Skin of body (tissue), 3 donors: ENCODE measurements at places on chromosomes 3 and 15. TPM values are rescaled to one million over a fixed set of nuclear protein-coding genes. Genes with fewer than 3 reads are reported as not detected.

DNA sequence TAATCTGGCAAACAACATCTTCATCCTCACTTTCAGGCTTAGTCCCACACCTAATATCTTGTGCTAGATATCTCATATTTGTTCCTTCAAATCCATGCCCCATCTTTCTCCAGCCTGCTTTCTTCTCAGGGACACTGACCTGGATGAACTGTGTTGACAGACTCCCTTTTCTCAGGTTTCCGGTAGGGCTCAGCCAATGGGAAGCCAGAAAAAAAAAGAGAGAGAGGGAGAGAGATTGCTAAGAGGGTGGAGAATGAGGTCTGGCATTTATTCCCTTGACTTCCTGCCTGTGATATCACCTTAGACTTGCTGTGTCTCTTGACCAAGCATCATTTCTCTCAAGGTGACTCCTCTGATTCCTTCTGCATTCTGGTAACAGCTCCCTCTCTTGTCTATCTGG lies 145.6 kb upstream of the ABI3BP start:
- no peak for DNase-seq

- peak; percentile 26 for DNase-seq
Observed at GRCh38 chr3:45553469-45553974, 41.0 kb upstream of the LIMD1 start.

DNA sequence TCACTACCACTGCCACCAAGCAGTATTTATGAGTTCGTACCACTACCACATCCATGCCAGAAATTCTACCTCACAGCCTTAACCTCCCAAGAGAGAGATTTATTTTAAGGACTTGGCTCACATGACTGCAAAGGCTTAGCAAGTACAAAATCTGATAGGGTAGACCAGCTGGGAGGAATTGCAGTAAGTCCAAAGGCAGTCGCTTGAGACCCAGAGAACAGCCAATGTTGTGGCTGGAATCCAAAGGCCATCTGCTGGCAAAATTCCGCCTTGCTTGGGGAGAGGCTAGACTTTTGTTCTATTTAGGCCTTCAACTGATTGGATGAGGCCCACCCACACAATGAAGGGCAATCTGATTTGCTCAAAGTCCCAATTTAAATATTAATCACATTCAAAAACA lies 101.4 kb upstream of the STT3B start:
- DNase-seq = no peak

The INKA1 gene
- 6.6 TPM for total RNA-seq

GRCh38 chr3:125694761-125695294 lies 99.5 kb upstream of the OSBPL11 start:
- no peak for DNase-seq

- peak; percentile 47 for DNase-seq
Observed at GRCh38 chr15:40050788-40051470, 11.9 kb upstream of the SRP14 start.

GRCh38 chr15:78618490-78618934 lies 2.3 kb downstream of the CHRNA3 start:
- DNase-seq = peak; percentile 62

The PGBD4 gene
- total RNA-seq = 0.79 TPM

GRCh38 chr3:62109534-62109933 lies 263.8 kb downstream of the FEZF2 start:
- DNase-seq = no peak

DNA sequence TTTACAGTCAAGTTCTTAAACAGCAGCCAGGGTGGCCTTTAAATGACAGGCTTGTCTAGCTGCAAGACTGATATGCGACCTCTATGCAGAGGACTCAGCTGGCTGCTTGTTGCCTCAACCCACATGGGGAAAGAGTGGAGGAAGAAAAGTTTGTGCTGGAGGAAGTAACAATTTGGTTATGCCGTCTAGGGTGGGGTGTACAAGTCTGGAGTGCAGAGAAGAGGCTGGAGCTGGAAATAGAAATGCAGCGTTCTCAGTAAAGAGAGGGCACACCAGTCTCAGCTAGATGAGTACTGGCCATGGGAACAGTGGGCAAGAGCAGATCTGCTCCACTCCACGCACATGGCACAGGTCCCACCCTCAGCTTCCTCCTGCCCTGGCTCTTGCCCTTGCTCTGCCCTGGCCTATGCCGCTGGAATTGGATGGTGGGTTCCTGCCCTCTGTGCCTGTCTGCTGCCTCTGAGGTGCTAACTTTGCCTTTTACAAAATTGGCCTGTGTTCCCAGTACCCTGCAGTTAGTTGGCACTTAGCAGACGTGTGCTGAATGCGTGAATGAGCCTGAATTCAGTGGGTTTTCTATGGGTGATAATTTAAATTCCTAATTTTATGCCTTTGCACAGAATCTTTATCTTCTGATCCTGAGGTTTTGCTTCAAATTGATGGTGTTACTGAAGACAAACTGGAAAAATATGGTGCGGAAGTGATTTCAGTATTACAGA lies 59.7 kb upstream of the FURIN start:
- DNase-seq = no peak

DNA sequence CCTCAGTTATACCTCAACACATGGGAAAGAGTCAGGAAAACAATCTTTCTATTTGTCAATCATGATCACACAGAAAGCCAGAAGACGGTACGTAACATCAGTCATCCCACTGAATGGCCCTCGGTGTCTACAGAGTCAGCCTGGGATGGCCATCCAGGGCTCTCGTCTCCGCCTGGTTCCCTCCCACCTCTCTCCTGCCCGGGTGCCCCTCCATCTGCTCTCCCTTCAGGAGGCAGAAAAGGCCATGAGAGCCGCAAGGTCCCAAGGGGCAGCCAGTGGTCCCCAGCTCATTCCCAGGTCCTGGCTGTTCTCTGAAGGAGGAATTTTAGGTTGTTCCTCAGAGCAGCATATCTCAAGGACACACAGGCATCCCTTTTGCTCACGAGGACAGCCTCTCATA lies 4.4 kb upstream of the LRRC15 start:
- no peak for DNase-seq
